Fibroblast of skin of scalp (primary cell): ENCODE measurements at places on chromosomes 1 and 21.
A peak's percentile ranks its signal among the peaks of the same experiment; 100 is the strongest.

DNA sequence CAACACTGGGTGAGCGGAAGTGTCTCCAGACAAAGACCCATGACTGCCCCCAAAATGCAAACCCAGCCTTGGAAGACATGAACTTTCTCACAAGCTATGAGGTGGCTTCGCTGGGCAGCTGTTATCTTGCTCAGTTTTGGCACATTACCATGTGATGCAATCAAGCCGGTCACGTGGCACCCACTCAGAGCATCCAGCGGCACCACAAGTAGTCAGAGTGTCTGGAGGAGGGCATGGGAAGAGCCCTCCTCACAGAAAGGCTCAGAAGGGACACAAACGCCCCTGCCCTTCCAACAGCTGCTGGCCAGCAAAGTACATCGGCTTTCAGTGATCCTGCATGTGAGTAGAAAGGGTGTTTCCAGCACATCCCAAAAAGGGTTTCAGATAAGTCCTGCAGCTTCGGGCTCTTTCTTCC lies 145.5 kb upstream of the IRF2BP2 start:
- DNase-seq = peak; percentile 60

DNA sequence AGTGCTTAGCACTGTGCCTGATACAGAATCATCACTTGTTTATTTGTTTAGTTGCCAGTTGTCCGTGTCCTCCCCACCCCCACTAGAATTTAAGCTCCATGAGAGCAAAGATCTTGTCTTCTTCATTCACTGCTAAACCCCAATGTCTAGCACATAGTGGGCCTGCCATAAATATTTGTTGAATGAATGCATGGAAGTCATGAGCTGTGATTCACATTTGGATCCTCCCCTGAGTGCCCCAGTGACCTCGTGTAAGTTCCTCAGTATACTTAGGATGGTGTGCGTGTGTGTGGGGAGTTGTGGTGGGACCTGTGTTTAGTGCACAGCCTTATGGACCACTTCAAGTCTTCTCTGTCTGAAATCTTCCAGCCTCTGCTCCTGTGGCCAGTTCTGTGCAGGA lies 23.1 kb downstream of the IER5 start:
- peak; percentile 31 for DNase-seq

GRCh38 chr1:168671782-168672181 lies 57.2 kb downstream of the DPT start:
- DNase-seq = no peak

- DNase-seq = no peak
Measured at GRCh38 chr1:198837278-198838021, 198.6 kb downstream of the PTPRC start.

DNA sequence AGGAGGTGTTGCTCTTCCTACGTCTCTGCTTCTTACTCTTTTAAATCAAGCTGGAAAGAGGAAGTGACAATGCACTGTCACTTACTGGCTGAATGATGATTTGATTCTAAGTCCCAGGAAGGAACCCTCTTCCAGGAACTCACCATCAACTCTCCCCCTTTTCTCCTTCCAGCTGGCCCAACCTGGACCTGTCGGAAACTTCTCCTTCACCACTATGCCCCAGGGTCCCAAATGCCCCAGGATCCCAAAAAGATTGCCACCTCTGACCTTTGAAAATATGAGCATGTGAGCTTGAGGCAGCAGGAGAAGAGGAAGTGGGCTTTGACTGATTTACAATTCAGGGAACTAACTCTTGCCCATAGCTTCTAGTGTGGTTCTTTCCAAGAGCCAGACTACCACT lies 5.3 kb upstream of the ADAMTS5 start:
- DNase-seq = no peak

- DNase-seq = peak; percentile 64
Measured at GRCh38 chr1:205375835-205376545, 19.3 kb upstream of the KLHDC8A start.

- no peak for DNase-seq
Measured at GRCh38 chr1:166971252-166971651, 4.1 kb downstream of the ILDR2 start.

GRCh38 chr1:191582169-191582568 lies 576.1 kb upstream of the RGS18 start:
- DNase-seq = no peak

- DNase-seq = no peak
Measured at GRCh38 chr1:39525366-39526165, 34.1 kb downstream of the BMP8A start.

- peak; percentile 72 for DNase-seq
Measured at GRCh38 chr1:94270801-94271203, 33.4 kb upstream of the ARHGAP29 start.

DNA sequence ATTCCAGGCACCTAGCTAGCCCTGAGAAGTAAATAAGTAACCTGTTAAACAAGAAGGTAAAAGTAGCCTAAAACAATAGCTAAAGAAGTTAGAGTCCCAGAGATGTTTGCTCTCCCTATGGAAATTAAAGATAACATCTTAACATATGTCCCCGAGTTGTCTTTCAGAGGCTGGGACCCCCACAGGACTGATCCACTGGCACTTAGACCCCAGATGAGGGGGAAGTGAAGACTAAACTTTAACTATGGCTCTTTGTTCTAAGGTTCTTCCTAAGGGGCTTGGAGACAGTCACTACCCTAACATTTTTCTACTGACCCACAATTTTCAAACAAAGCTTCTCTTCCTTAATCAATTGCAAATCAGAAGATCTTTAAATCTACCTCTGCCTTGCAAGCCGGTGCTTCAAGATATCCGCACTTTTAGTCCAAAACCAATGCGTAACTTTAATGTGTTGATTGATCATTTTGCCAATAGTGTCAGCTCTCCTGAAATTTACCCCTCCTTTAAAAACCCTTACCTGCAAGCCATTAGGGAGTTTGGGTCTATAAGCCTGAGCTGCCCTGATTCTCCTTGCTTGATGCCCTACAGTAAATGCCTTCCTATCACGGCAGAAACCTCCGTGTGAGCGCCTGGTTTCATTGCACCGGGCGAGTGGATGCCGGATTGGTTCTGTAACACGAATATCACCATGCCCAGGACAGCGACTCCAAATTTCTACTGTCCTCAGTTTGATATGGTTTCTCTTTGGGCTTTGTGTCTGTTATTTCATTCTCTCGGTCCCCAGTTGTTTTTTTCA lies 404.4 kb downstream of the SIPA1L2 start:
- DNase-seq = no peak

DNA sequence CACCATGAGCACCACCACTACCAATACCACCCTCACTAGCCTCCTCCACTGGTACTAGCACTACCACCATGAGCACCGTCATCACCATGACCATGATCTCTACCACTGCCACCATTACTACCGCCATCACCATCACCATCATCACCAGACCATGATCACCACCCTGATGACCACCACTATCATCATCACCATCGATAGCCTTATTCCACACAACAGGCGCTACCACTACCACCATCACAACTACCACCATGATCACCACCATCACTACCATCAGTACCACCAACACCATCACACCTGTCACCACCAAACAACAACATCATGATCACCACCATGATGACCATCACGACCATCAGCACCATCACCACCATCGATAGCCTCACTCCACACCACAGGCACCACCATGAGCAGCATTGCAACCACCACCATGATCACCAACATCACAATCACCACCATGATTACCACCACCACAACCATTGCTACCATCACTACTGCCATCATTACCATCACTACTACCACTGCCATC lies 56.6 kb upstream of the CASZ1 start:
- DNase-seq = no peak

GRCh38 chr1:89536555-89537341 lies 12.1 kb downstream of the LRRC8B start:
- no peak for DNase-seq

- no peak for DNase-seq
Measured at GRCh38 chr1:109094377-109094803, 3.8 kb downstream of the TMEM167B start.

GRCh38 chr1:56446531-56447098 lies 132.7 kb downstream of the PLPP3 start:
- DNase-seq = peak; percentile 49

DNA sequence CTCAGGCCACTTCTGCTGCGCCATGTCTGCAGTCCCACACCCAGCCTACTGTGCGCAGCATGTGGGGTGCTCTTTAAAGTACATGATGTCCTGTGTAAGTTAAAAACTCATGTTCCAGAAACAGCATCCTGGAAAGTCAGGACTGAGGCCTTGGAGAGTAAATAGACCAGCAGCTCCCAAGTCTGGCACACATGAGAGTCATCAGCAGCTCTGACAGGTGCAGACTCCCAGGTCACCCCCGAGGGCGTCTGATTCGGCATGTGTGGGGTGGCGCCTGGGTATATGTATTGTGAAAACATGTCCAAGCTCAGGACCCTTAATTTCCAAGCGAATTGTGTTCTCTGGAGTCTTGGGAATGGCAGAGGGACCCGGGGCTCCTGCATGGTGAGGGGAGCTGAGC lies 120.1 kb upstream of the RUNX3 start:
- no peak for DNase-seq

- DNase-seq = no peak
Measured at GRCh38 chr1:19488136-19488535, 2.8 kb upstream of the CAPZB start.

DNA sequence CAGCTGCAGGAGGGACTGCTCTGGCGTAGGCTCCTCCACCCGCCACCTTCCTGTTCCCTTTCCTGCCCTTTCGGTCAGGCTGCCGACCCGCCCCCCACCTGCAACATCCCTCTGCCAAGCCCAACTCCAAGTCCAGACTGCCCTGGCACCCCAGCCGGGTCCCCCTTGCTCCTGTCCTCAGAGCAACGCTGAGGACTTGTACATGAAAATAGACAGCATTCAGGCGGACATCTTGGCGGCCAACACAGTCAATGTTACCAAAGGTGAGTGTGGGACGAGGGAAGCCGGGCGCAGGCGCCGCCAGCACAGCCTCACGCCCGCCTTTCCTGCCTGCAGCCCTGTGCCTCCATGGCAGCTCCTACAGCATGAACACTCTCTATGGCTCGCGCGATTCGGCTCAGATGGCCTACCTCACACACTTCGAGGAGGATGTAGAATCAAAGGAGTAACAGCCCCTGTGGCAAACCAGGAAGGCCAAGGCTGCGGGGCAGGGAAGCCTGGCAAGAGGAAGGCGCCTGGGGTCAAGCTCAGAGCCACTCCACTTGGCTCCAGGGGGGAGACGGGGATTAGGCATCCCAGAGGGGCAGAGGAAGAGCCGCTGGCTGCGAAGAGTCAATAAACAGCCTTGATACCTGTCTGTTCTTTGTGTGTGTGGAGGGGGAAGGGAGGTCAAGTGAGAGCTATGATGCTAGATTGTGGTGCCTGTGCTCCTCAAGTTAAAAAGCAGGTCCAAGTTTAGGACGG lies 5.8 kb downstream of the RNU5D-1 start:
- no peak for DNase-seq

DNA sequence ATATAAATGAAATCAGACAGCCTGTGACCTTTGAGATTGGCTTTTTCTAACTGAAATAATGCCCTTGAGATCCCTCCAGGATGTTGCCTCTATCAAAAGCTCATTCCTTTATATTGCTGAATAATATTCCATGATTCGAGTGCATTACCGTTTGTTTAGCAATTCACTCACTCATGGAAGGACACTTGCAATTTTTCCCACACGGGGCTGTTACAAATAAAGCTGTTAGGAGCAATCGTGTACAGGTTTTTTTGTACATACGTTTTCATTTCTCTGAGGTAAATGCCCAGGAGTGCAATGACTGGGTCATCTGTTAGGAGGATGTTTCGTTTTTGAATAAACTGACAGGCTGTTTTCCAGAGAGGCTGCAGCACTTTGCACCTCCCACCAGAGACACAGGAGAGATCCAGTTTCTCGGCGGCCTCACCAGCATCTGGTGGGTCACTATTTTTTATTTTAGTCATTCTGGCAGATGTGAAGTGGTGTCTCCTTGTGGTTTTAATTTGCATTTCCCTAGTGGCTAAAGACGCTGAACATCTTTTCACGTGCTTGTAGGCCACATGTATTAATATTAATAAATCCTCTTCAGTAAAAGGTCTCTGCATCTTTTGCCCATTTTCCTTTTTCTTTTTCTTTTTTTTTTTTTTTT lies 11.0 kb downstream of the PRDM15 start:
- peak; percentile 66 for DNase-seq
